Stimulated activated CD4-positive, alpha-beta T cell treated with anti-CD3 and anti-CD28 coated beads, Interleukin-15, amount 100 ng/mL, for 48 hours (primary cell): ENCODE measurements at places on chromosomes 13 and 19.

GRCh38 chr13:69524459-69525150, 583.0 kb upstream of the ATXN8OS start:
- DNase-seq: no peak

- DNase-seq: no peak
Observed at GRCh38 chr13:50334115-50334778, 319.0 kb downstream of the KCNRG start.

- DNase-seq: no peak
Observed at GRCh38 chr13:100040196-100040595, 48.7 kb upstream of the PCCA start.

DNA sequence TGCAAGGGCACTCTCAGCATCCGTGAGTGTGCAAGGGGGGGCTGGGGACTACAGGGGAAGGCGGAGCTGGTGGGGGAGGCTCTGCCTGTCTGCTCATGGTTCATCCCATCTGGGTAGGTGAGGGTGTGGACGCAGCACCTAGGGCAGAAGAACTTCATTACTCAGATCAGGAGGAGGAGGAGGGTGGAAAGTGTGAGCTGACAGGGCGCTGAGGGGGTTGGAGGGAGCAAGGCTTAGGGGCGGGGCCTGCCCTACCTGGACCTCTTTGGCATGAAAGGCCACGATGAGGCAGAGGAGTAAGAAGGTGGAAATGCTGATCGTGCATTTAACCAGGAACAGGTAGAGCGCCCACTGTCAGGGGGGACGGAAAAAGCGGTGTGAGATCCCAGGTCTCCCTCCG, 4.5 kb downstream of the KCNN4 start:
- peak; percentile 77 for DNase-seq

- DNase-seq: no peak
Observed at GRCh38 chr13:41458187-41458760, 924 bp downstream of the RGCC start.

DNA sequence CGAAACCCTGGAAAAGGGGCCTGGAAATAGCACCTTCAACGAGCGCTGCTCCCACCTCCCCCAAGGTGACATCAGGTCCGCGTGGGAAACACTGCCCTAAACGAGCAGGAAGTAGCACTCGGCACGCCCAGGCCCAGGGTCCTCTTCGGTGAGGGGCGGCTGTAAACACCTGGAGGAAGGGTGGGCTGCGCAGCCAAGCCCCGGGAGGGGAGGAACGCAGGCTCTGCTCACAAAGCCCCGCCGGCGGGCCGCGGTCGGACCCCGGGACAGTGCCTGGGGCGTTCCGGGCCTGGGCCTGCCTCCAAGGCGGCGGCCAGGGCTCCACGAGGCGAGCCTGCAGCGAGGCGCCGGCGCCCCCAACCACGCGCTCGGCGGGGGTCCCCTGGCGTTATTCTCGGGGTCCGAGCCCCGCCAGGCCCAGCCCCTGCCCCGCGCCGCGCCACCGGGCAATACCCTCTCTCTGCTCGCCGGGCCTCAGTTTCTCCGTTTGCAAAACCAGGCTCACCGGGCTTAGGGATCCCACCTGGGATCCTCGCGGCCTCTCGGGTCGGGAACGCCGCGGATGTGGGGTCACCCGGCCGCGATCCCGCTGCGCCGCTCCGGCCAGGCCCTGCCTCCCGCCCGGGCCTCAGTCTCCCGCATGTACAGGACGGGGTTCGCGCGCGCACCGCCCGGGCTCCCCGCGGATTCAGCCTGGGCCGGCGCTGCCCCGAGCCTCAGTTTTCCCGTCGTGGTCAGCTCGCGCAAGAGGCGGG, 630 bp downstream of the RNF126 start:
- peak; percentile 62 for DNase-seq

GRCh38 chr13:29835280-29836061, 14.9 kb downstream of the UBL3 start:
- DNase-seq: no peak

DNA sequence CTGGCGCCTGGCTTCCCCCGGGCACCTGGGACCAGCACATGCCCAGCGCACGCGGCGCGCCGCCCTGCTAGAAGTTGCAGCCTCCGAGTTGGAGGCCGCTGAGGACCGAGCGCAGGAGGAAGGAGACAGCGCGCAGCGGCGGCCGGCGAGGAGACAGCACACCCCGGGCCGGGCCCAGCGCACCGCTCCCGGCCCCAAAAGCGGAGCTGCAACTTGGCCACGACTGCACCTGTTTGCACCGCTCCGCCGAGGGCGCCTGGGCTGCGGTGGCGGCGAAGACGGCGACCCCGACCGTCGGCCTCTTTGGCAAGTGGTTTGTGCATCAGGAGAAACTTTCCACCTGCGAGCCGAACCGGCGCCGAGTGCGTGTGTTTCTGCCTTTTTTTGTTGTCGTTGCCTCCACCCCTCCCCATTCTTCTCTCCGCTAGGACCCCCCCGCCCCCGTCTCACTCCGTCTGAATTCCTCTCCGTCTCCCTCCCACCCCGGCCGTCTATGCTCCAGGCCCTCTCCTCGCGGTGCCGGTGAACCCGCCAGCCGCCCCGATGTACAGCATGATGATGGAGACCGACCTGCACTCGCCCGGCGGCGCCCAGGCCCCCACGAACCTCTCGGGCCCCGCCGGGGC, at the start of gene SOX1:
Gene SOX1, plus strand, starts transcription at position 34 of the 626 bp plus-strand sequence. Its CDS starts 510 bp downstream, at position 544.
- no peak for DNase-seq

- DNase-seq: no peak
Observed at GRCh38 chr13:64912141-64912540, 2318.0 kb downstream of the PCDH9 start.

GRCh38 chr19:18780631-18781030, 10.5 kb downstream of the COMP start:
- no peak for DNase-seq

DNA sequence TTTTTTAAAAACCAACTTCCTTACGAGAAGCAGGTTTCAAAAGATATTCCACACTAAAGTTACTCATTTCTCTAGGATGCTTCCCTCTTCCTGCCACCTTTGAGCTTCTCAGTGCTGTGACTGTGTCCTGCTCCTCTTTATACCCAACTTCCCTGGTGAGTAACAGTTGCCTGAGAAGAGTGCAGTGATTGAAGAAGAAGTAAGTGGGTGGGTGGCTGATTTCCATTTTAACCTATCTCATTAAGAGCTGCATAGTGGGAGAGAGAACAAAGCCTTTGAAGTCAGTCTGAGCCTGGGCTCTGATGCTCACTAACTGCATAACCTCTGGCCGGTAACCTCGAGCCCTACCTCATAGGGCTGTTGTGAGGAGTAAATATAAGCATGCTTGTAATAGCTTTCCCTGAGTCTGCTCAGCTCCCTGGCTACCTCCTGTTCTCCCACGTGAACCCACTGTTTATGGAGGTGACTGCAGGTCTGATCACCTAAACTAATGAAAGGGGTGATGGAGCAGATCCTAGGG, 977.3 kb downstream of the UQCRFS1 start:
- DNase-seq: no peak

DNA sequence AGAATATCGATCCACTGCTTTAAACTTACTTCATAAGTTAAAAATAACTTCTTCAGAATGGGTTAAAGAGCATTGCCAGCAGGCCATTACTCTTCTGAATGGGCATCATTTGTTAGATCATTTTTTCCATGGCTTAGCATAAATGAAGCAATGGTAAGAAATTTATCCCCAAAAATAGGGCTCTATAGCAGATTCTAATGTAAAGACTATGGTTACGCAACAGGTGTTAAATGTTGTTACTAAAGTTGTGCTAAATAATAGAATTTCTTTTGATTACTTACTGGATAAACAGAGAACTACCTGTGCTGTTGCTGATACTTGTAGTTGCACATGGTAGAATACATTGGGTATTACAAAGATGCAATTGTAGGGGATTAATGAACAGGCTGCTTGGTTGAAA, 15.9 kb upstream of the ZNF98 start:
- no peak for DNase-seq

DNA sequence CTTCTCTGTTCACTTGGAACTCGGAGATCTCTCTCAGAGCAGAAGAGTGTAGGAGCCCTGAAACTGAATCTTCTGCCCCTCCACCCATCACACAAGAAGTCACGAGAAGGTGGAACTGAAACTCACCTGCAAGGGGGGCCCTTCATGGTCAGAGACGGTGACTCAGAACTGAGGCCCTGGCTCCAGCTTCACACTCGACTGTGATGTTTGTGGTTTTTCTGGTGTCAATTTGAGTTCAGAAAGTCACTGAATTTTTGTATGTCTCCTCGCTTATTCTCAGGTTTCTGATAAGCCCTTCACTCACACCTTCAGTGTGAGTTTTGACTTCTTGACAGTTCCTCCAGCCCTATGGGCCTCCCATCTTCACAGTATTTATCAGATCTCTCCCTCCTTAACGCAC, 23.1 kb downstream of the SIGLEC5 start:
- peak; percentile 35 for DNase-seq

- DNase-seq: no peak
Observed at GRCh38 chr19:2266183-2266993, 10.2 kb upstream of the JSRP1 start.

DNA sequence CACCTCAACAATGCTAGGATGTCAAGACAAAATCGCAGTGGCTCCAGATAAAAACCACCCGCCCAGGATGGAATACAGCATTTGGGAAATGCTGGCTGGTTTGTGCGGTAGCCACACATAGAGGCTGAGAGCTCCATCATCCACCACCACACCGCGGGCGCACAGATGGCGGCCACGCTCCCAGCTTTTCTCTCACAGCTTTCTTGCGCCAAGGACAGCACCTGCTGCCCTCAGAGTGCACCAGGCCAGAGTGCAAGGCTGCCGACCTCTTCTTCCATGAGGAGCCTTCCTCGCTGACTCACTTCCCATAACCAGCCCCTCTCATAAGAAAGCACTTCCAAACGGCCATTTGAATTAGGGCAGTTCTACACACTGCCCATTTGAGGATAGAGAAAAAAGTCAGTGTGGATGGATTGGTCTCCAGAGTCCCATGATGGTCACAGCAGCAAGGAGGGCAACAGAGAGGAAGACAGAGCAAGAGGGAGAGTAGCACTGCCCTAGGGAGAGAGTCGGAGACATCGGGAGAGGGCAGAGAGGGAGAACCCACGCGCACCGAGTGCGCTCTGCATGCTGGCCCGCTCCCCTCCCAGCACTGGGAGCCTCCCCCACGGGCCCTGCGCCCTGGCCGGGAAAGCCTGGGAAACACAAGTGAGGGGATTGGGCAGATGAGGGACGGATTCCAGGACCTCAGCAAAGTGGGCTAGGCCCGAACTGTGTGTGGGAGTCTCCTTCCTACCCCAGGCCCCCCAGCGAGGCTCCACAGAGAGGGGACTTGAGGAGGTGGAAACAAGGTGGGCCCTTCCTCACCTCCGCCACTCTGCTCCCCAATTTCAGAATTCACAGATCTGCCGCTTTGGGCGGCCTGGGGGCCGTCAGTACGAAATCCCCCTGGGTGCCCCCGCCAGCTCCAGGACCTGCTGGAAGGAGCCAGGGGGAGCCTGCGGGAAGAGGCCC, 156.9 kb downstream of the USP12 start:
- DNase-seq: no peak

DNA sequence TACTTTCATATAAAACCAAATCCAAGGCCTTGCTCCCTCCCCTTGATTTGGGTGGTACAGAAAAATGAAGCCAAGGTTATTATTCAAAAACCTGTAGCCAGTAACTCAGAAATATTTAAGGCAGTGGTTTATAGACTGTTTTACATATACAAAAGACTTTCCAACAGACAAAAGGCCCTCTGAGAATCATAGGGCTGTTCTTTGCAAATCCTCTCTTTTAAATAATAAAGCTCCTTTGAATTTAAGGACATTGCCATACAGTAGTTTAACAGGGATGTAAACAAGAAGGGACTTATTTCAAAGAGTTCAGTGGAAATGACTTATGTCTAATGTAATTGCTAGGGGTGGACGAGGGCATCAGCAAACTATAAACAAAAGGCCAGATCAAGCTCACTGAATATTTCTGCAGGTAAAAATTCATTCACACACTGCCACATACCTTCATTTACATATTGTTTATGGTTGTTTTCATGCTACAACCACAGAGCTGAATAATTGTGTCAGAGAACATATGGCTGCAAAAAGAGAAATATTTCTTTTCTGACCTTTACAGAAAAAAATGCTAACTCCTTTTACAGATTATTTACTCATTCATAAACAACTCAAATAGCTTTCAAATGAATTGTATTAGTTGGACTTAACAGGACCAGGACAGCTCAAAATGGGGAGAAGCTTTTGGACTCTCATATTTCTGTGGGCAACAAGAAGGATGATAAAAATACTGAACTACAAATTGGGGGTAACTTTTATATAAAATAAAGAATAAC, 665.6 kb downstream of the SLITRK1 start:
- DNase-seq: no peak

DNA sequence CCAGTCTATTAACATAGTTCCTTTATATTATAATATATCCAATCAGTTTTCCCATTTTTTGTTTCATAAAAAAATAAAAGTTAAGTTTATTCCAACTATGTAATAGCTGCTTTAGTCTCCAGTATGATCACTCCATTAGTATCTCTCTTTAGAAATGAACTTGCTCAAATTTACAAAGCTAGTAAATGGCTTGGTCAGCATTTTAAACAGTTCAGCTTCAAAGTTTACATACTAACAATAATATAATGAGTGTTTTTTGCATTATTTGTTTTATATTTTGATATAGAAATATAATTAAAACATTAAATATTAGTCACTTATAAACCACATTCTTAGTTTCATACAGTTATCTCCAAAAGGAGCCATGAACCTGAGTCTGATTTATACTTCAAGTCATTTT, 1073.8 kb downstream of the SLITRK5 start:
- no peak for DNase-seq

DNA sequence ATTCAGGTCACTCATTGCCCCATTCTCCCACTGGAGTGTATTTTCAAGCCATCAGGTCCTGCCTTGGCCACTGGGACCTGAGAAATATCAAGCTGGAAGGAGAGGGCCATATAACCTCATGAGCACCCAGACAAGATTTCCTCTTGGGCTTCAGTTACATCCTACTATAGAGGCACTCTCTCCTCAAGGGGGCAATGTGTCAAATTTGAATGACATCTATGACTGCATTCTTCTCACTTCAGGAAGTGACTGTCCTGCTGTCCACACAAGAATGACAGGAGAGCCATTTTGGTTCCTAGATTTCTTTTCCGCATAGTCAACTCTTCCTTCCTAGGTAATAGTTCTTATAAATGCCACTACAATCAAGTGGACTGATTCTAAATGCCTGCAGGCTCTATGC, 416.2 kb downstream of the DIAPH3 start:
- no peak for DNase-seq

GRCh38 chr19:31974941-31975340, 370.5 kb upstream of the ZNF507 start:
- DNase-seq: no peak

DNA sequence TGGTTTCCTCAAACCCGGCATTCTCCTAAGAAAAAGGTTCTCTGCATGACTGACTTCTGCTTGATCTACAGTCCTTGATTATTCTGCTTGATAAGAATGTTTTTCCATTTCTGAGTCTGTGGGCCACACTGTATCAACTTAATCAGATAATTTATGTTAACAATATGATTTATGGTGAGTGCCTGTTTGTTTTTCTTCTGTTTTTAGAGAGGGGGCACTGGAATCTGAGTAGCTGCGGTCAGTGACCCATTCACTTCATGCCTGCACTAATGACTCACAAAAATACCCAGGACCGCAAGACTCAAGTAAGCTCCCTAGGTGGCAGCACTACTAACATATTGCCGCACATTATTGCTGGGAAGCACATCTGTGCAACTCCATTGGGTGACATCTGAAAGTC, 542.3 kb upstream of the ATXN8OS start:
- no peak for DNase-seq

- DNase-seq: peak; percentile 49
Observed at GRCh38 chr19:48513289-48514122, 1.9 kb upstream of the LMTK3 start.

GRCh38 chr13:28067491-28067890, 32.9 kb downstream of the FLT3 start:
- DNase-seq: no peak

- no peak for DNase-seq
Observed at GRCh38 chr19:38944981-38945506, 14.3 kb downstream of the MRPS12 start.
